ENCODE measurements at places on chromosomes 4 and X. TPM values are rescaled to one million over a fixed set of nuclear protein-coding genes. Genes with fewer than 3 reads are reported as not detected.

DNA sequence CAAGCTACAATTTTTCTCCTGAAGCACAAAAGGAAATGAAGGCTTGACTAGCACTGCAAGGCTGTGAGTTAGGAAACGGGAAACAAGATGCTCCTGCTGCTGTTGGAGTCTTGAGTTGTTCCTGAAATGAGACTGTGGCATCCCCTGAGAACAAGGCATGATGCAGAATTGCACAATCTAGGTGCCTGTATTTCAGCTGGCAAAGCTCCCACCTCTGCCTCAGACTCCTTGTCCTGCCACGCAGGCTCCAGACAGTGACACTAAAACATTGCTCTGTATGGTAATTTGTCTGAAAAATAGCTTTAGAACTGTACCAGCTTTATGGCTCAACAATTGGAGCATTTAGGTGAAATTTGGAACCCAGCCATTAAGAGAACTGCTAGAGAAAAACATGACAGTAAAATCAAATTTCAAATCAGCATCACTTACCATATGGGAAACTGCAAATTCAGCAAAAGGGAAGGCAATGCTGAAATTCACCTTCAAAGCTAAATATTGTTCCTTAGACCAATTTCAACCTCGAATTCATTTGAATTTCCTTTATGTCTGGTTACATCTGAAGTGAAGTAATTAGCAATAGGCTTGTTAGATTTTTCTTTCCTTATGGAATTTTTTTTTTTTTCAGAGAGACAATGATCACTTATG, 103.4 kb downstream of the MFAP3L start:
- DNase-seq, result no peak

DNA sequence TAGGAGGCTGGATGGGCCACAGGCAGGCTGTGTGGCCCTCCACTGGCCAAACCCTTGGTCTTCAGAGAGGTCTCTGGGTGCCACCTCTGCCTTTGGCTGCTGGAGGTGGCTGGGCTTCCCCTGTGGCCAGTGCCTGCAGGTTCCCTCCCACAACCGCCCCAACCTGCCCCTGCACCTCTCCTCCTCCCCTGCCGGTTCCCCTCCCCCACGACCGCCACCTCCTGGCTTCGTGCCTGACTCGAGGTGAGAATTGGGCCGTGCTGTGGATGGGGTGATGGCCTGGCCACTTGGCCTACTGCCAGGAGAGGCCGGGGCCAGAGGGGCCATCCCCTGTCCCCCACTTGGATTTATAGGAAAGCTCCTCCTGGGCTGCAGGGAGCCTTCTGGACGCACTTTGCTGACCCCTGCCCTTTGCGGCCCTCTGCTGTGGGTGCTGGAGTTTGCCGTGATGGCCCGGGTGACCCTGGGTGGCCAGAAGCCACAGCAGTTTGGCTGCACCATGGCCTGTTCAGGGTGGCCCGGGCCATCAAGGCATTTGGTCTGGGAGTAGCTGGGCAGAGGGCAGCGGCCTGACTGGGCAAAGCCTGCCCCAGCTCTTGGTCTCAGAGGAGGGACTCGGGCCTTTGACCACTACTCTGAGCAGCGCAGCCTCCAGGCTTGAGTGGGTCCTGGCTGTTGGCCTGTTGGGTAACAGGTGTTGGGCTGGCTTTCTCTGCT, 3.8 kb downstream of the NAT8L start:
- DNase-seq, result peak; percentile 26

GRCh38 chrX:1264556-1264955, 4.1 kb upstream of the CSF2RA start:
- DNase-seq, result no peak

GRCh38 chrX:49001521-49002090, 458 bp downstream of the GRIPAP1 start:
- no peak for DNase-seq

DNA sequence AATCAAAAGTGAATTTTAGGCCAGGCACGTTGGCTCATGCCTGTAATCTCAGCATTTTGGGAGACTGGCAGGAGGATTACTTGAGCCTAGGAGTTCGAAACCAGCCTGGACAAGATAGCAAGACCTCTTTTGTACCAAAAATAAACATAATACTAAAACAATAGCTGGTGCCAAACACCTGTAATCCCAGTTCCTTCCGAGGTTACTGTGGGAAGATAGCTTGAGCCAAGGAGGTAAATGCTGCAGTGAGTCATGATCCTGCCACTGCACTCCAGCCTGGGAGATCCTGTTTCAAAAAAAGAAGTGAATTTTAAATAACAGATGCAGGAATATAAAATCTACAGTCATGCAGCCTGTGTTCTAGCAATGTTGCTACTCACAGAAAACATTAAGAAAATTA, 488.3 kb downstream of the PPARGC1A start:
- no peak for DNase-seq

DNA sequence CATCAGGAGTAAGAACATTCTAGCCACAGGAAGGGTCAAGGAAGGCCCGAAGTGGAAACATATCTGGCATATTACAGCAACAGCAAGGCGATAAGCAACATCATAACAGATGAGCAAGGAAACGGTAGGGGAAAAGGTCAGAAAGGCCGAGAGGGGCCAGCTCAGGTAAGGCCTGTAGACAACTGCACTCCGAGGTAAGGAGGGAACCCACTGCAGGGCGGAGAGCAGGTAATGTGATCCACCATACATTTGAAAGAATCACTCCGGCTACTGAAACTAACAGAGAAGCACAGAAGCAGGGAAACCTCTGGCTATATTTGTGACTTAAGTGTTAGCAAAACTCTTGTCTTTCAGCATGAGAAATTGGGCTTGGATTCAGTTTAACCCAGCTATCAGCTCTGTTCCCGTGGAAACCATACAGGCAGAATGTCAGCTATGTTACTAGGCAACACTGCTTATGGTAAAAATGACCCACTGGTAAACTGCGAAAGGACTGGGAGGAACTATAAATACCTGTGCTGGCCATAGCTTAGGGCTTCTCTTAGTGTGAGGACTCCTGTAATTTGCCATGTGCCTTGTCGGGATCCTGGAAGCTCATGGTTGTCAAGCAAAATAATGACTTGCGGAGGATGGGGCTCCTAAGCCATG, 31.0 kb downstream of the FRYL start:
- DNase-seq, result no peak

Gene RIPPLY1
- total RNA-seq, result not detected

Gene HSD17B11
- 52.6 TPM for total RNA-seq

Gene SMIM31
- not detected for total RNA-seq

Gene PFKFB1
- total RNA-seq, result 0.41 TPM

Gene CFP
- 0.82 TPM for total RNA-seq

All from frontal cortex (tissue), 4 donors.